ENCODE measurements at places on chromosomes 4 and X.
A peak's percentile ranks its signal among the peaks of the same experiment; 100 is the strongest.

DNA sequence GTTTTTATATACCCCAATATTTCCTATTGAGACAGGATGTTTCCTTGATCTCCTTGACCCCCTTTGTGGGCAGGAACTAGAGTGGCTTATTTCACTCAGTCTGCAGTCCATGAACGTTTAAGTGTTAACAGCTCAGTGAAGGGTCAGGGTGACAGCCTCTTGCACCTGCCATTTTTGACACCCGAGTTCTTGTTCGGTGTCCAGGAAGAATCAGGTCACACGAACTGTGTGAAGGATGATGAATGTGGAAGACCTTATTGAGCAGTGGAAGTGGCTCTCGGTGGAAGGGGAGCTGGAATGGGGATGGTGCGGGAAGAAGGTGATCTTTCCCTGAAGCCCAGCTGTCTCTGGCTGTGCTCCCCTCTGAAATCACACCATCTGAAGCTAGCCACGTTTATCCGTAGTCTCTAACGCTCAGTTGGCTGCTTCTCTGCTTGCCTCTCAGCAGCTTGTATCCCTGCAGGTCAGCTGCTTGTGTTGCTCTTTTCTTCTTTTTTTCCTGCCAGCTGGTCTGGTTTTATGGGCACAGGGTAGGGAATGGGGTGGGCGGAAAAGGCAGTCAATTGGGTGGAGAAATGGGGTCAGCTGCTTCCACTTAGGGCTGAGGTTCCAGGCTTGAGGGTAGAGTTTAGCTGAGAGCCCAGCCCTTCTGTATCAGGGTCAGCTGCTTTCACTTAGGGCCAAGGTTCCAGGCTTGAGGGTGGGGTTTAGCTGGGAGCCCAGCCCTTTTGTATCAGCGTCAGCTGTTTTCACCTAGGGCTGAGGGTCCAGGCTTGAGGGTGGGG, 29.0 kb upstream of the CCNG2 start:
- peak; percentile 67 for DNase-seq

GRCh38 chrX:46793386-46794143, 34.6 kb upstream of the SLC9A7 start:
- DNase-seq = no peak

GRCh38 chrX:456551-457291, 70.0 kb upstream of the PPP2R3B start:
- no peak for DNase-seq

GRCh38 chrX:106952988-106953387, 32.8 kb downstream of the CLDN2 start:
- no peak for DNase-seq

- no peak for DNase-seq
Observed at GRCh38 chrX:148298737-148299136, 201.7 kb upstream of the AFF2 start.

DNA sequence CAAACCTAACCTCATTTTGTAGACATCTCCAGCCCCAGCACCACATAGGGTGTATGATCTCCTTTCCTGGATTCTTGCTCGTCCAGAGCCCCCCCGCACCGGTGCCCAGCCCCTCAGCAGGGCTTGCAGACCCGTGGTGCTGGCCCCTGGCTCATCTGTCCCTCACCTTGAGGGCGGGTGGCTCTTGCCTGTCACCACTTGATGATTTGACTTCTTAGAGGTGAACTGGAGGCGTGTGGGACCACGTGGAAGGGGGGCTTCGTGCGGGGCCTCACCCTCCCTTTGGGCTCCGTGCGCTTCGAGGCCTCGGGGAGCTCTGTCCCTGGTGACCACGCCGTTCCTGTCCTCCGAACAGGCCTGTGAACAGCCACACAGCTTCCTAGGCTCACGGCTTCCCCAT, 15.5 kb downstream of the UVSSA start:
- DNase-seq = no peak

- DNase-seq = no peak
Observed at GRCh38 chr4:22848332-22848731, 155.6 kb downstream of the GBA3 start.
